ENCODE measurements at places on chromosomes 2 and 18. TPM values are rescaled to one million over a fixed set of nuclear protein-coding genes. Genes with fewer than 3 reads are reported as not detected.

The PRKAG3 gene
- not detected for total RNA-seq

The TMEM131 gene
- 18.0 TPM for total RNA-seq

The RNF181 gene
- 200 TPM for total RNA-seq

The LRATD1 gene
- total RNA-seq: 0.03 TPM

The CYBRD1 gene
- total RNA-seq: 26.3 TPM

The CLHC1 gene
- total RNA-seq: 3.1 TPM

The TNFRSF11A gene
- total RNA-seq: 6.5 TPM

The FBXO48 gene
- 0.65 TPM for total RNA-seq

The AQP12A gene
- not detected for total RNA-seq

The PNO1 gene
- 54.0 TPM for total RNA-seq

The CD226 gene
- total RNA-seq: 0.06 TPM

The ERICH2 gene
- total RNA-seq: not detected

The TACR1 gene
- total RNA-seq: 0.09 TPM

The CCDC102B gene
- total RNA-seq: 0.49 TPM

The CCDC148 gene
- total RNA-seq: 0.78 TPM

The CACNB4 gene
- 0.14 TPM for total RNA-seq

The KIAA2012 gene
- total RNA-seq: not detected

The AQP12B gene
- total RNA-seq: not detected

The ASB18 gene
- not detected for total RNA-seq

The MOCOS gene
- 2.7 TPM for total RNA-seq

The SULT1C4 gene
- total RNA-seq: not detected

The CCDC93 gene
- total RNA-seq: 15.8 TPM

The UCN gene
- total RNA-seq: 2.3 TPM

The TMEM198 gene
- 1.2 TPM for total RNA-seq

The GRHL1 gene
- total RNA-seq: 0.79 TPM

The DNAJC5G gene
- not detected for total RNA-seq

The ANKMY1 gene
- total RNA-seq: 12.0 TPM

The GALNT14 gene
- total RNA-seq: 52.7 TPM

The PNPT1 gene
- 32.6 TPM for total RNA-seq

The RAX gene
- not detected for total RNA-seq
